Cardiac fibroblast (primary cell): ENCODE measurements at places on chromosomes 2 and 18.
A peak's percentile ranks its signal among the peaks of the same experiment; 100 is the strongest.

GRCh38 chr18:47260120-47260923 is 8.9 kb upstream of the SKOR2 start:
- peak; percentile 44 for DNase-seq

GRCh38 chr2:168780669-168781071 is 21.8 kb upstream of the NOSTRIN start:
- peak; percentile 27 for DNase-seq

DNA sequence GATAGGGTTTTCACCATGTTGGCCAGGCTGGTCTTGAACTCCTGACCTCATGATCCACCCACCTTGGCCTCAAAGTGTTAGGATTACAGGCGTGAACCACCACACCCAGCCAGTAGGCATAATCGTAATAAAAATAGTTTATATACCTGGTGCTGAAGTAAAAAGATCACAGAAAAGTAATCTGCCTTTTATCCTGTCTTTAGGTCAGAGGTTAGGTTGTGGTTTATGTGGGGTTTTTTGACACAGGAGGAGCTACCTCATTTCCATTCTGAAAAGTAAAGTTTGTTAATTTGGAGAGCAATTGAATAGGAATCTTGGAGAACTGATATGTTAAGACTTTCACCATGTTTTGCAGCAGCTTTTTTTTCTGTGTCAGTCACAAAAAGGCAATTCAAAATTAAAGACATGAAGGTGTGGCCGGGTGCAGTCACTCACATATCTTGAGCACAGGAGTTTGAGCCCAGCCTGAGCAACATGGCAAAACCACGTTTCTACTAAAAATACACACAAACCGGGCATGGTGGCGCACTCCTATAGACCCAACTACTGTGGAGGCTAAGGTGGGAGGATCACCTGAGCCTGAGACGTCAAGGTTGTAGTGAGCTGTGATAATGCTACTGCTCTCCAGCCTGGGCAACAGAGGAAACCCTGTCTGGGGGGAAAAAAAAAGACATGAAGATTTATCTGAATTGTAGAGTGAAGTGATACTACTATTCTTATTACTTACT is 31.5 kb downstream of the CCNT2 start:
- no peak for DNase-seq

DNA sequence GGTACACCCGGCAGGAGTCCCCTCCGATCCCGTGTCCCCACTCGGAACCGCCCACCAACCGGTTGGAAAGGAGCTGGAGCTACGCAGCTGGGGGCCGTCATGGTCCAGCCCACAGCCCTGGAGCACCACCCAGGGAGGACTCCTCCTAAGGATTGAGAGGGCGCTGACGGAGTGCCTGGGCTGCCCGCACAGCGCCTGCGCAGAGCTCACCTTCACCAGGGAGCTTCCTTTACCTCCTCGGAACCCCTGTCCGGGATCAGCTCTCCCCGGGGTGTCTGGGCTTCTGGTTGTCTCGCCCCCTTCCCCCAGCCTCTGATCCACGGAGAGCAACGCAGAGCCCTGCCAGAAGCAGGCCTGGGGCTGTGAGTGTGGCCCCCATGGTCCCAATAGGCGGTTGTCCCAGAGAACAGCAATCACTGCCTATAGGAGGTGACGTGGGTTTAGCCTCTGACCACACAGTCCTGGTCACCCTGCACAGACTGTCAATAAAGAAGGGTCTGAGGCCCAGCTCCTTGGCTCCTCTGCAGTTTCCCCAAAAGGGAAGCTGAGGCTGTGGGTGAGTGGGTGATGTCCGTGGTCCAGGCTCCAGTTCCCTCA is 14.6 kb downstream of the ALPG start:
- DNase-seq, result no peak

DNA sequence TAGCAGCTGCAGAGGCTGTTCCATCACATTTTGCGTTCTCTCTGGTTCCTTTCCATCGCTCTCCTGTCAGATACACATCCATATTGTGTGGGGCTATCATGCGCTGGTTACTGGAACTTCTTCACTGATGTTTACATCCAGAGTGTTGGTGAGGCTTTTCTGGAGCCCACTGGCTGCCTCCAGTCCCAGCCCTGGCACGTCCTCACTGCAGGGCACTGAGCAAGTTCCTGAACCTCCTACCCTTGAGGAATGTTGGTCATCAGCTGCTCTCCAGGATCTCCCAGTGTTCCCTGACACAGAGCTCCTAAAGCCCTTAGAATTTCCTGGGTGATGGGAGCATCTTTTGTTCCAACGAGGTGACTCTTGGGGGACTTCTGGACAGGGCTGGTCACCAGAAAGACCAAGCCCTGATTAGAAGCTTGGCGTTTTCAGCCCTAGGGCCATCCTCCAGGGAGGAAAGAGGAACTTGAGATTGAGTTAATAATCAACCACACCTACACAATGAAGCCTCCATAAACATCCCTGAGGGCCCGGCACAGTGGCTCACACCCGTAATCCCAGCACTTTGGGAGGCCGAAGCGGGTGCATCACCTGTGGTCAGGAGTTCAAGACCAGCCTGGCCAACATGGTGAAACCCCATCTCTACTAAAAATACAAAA is 81.3 kb downstream of the TFCP2L1 start:
- DNase-seq, result no peak

GRCh38 chr18:3304832-3305231 is 42.9 kb downstream of the MYL12B start:
- DNase-seq, result no peak

GRCh38 chr2:143903172-143903856 is 616.6 kb downstream of the ZEB2 start:
- no peak for DNase-seq

- no peak for DNase-seq
Measured at GRCh38 chr18:47448956-47449355, 197.5 kb upstream of the SKOR2 start.

DNA sequence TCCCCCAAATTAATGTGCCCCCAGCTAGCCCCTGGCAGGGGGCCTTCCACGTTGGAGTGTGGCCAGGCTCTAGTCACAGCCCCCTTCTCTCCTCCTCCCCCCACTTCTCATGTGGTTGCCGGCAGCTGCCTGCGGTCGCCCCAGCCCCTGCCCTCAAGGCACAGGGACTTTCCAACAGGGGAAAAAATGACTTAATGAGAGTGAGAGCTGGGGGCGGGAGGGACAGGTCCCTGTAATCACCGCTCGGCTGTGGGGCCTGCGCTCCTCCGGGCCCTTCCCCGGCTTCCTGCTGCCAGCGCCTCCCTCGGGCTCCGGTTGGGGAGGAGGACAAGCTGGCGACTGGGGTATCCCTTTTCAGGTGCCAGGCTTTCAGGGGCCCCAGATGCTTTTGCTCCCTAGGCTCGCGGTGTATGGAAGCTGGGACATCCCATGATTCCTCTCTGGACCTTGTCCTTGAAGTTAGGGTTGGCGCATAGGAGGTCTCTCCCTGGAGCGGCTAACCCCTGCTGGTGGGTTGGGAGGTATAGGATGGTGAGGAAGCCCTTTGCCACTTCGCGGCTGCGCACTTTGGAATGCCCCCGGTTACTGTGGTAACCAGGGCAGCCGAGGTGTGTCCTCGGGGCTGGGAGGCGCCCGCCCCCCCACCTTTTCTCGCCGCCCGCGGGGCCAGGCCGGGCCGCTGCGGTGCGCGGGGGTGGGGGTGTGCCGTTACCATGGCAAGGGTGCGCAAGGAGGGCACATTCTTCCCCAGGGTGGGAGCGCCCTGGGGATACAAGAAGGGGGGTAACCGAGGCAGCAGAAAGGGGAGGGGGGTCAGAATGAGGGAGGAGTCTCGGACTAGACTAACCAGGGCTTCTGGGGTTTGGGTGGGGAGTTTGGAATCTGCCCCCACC is 16.1 kb downstream of the WNT10A start:
- peak; percentile 15 for DNase-seq

DNA sequence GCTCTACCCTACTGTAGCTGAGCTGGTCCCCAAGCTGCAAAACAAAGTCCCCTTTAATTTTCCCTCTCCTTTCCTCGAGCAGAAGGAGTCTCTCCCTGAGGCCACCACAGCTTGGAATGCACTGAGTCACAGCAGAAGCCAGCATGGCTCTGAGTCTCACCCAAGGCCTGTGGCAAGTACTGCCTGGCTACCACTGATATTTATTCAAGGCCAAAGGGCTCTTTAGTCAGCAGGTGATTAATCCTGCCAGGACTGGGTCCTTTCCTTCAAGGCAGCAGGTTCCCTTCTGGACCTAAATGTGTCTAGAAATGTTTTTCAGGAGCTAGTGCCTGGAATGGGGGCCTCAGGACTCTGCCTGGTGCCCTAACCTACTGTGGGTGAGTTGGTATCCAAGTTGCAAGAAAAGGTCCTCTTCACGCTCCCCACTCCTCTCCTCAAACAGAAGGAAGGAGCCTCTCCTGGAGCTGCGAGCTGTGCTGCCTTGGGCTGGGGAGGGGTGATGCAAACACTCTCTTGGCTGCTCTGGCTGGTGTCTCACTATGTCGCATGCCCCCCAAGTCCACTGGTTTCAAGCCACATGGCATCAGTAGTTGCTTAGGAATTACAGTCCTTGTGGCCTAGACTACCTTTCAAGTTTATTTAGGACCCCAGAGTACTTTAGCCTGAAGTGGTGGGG is 53.4 kb downstream of the CD28 start:
- peak; percentile 38 for DNase-seq

DNA sequence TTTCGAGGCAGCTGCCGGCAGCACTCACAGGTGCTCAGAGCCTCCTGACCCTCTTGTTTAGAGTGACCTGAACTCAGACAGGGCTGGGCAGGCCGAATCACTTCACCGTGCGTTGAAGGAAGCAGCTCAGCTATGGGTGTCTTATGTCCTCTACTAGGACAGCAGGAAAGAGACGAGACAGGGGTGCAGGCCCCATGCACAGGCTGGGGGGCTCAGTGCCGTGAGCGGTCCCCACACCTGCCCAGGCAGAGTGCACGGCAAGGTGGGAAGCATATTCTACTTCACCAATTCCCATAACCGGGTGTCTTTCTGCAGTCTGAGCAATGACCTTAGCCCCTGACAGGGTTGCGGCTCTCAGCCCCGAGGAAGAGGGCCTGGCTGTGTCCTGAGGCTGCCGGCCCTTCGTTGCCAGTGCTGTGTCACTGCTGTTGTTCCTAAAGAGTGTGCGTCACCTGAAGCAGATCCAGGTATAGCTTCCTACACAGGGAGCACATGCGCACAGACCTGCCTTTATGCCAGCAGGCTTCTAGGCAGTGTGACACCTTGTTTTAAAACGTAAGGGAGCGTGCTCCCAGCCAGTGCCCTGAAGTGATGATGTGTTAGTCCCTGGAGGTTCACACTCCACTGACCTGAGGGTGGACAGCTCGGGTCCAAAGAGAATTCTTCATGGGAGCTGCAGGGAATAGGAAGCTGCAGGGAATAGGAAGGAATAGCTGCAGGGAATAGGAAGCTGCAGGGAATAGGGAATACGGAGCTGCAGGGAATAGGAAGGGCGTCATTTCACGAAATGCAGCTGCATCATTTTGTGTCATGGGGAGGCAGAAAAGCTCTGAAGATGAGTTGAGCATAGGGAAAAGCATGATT is 207.9 kb upstream of the SALL3 start:
- no peak for DNase-seq

DNA sequence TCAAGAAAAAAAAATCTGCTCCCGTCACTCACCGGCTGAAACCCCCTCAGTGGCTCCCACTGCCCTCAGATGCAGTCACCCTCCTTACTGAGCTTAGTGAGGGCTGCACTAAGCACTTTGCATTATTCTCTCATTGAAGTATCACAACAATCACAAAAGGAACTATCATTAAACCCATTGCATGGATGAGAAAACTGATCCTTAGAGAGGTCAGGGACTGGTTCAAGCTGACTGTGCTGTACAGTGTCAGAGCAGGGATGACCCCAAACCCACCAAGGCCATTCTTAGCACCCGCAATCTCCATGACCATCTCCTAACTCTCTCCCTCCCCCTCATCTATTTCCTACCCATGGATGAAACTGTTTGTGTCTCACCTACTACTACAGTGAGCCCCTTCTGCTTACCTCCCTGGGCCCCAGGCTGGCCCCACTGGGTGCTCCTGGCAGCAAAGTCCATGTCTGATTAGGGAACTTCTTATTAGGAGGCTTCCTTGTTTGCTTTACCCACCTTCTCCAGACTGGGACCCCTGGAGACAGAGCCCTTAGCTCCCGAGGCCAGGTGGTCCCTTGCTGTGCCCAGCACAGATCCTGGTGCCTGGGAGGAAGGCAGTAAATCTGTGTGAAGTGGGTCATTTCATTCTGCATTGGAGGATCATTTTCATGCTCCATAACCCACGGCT is 139.3 kb upstream of the ID2 start:
- DNase-seq, result no peak

DNA sequence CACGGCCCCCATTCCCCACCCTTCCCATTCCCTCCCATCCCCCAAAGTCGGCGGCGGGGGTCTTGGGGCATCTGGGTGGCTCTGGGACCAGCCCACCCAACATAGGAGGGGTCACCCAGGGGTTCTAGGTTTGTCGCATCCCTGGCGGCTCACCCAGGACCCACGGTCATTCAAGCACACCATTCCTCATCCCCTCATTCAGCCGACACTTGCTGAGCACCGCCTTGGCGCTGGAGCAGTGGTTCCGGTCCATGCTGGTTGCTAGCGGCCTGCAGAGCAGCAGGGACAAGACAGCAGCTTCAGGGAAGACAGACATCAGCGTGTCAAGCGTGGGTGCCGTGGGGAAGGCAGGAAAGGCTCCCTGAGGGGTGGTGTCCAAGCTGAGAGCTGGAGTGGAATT is 50.5 kb upstream of the OTOS start:
- no peak for DNase-seq

DNA sequence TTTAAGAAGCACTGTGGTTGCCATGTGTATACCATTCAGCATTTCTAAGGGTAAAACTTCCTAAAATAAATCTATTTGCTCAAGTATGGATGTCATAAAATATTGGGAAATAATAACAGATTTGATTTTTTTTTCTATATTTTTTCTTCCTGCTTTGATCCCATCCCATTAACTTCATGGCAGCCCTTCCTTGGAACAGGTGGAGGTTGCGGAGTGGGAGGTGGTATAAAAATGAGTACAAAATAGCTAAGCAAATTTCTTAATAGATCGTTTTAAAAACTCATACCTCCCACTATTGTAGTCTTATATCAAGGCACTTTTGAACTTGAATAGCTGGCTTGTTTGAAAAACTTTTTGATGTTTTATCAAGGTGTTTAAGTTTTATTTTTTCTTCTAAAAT is 152.1 kb upstream of the KYNU start:
- DNase-seq, result no peak

DNA sequence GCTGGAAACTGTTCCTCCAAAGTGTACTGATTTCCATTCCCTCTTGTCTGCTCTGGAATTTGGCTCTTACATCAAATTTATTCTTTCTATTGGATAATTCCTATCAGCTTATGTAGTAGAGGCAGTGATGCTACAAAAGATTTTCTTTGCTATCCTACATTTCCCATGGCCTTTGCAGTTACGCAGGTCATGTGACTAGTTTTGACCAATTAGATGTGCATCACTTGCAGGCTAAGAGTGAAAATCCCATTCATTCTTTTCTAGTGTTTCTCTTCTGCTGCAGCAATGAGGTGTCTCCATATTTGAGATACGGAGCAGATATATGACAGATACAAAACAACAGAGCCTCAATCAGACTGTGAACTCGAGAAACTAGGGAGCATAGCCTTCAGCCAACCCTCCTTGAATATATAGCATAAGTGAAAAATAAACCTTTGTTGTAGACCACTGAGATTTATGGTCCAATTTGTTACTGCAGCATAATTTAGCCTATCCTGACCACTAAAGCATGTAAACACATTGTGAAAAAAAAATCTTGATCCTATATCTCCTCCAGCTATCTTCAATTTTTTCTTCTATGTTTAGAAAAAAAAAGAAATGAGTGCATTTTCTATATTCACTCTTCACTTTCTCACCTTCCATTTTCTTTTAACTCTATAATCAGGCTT is 102.0 kb downstream of the HNMT start:
- DNase-seq, result no peak

GRCh38 chr2:109247340-109247739 is 118.3 kb downstream of the SH3RF3 start:
- DNase-seq, result no peak

- no peak for DNase-seq
Measured at GRCh38 chr18:38586327-38586726, 1020.7 kb upstream of the CELF4 start.
